ENCODE measurements at places on chromosomes 5 and 9.
A peak's percentile ranks its signal among the peaks of the same experiment; 100 is the strongest.

- DNase-seq, result no peak
Measured at GRCh38 chr5:146051678-146052077, 53.7 kb downstream of the PLAC8L1 start.

DNA sequence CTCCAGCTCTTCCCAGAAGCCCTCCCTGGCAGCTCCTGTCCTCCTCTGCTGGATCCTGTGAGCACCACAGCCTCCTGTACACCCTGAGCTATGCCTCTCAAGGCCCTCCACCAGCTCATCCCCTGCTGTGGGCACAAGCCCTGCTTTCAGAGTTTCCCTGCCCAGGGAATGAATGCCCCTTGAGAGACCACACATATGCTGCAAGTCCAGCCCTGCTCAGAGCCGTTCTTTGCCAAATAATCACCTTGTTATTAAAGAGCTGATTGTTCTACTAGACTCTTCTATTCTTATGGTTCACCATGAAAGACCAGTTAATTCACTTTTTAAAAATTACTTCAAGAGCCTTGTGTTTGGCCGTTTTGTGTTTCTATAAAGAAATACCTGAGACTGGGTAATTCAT, 121.5 kb downstream of the MVB12B start:
- DNase-seq, result no peak

GRCh38 chr5:59757442-59757841, 136.1 kb downstream of the PDE4D start:
- no peak for DNase-seq

GRCh38 chr9:90009447-90009846, 404.6 kb downstream of the GADD45G start:
- DNase-seq, result no peak

GRCh38 chr5:90227683-90228082, 181.9 kb downstream of the CETN3 start:
- peak; percentile 39 for DNase-seq
